ENCODE measurements at places on chromosomes 6 and 20.
A peak's percentile ranks its signal among the peaks of the same experiment; 100 is the strongest.

- DNase-seq, result no peak
These were observed 36.3 kb downstream of the DYNLT1 start for GRCh38 chr6:158608221-158608620.

DNA sequence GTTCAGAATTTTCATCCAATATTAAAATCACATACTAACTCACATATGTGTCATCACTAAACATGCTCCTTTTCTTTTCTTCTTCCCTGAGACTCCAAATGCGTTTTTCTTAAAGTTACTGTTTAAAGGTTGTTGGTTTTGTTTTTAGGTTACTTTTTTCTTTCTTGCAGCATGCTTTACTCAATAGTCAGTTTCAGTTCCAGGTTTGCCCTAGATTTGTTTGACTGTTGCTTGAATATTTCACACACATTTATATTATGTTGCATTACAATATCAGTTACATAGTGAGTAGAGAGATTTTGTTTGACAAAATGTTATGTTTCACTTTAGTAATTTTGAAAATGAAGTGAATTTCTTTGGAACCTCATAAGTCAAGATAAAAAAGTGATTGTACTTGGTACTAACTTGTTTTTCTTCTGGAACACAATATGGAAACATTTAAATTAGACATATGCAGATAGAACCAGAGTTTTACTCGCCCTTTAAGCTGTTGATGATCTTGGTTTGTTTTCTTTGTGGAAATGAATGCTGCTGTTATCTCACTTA is 27.3 kb downstream of the FNDC1 start:
- DNase-seq, result no peak

DNA sequence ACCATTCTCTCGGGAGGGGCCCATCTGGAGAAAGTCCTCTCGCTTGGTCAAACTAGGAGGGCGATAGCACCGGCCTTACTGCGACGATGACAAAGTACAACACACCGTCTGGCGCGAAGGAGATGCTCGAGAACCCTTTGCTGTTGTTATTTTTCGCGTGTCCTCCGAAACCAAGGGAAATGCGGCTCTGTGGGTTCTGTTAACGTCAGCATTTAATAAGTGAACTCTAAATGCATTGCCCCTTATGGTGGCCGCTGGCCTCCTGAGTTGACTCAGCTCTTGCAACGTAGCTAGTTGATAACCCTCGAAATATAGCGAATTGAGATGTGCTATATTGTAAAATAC is 577 bp upstream of the SCAND1 start:
- no peak for DNase-seq

GRCh38 chr20:62161347-62161746 is 17.8 kb downstream of the SS18L1 start:
- DNase-seq, result no peak

DNA sequence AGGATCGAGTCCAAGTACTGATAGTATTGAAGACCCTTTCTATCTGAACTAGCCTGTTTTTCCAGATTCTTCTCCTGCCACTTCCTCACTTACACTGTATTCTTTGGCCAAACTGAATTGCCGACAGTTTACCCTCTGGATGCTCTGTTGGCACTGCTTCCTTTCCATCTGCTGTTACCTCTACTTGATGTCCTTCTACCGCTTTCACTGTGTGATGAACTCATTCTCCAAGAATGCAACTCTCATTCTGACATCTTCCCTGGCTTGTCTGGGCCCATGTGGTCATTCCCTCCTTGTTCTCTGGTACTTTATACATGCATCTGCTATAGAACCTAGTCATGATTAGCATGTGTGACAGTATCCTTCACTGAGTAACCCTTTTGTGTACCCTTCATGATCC is 16.3 kb downstream of the RPRD1B start:
- no peak for DNase-seq

- DNase-seq, result no peak
These were observed 19.0 kb upstream of the DCDC2 start for GRCh38 chr6:24376871-24377270.

DNA sequence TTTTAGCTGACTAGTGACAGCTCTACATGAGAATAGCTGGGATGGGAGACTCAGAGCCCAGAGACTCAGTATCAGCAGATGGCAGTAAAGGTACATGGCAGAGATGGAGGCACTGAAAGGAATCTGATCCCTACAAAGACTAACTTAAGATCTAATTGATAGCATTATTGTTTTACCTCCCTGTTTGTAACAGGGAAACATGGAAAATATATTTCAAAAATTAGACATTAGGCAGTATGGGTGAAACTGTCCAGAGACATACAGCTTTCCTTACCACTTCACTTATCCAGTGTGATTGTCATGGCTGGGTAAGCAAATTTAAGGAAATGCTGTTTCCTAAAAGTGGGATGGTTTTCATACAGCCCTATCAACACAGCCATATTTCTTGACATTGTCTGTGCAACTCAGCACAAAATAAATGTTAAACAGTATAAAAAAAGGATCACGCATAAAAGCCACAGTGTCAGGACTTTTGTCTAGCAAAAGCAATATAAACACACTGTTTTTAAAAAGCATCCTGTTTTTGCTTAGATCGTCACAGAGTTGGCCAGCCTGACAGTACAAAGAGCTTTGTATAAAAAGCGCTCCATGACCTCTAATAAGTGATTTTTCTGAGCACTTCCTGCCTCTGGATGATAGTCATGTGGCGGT is 376.9 kb downstream of the PHF3 start:
- peak; percentile 47 for DNase-seq

GRCh38 chr6:12605888-12606345 is 110.7 kb upstream of the PHACTR1 start:
- DNase-seq, result no peak

DNA sequence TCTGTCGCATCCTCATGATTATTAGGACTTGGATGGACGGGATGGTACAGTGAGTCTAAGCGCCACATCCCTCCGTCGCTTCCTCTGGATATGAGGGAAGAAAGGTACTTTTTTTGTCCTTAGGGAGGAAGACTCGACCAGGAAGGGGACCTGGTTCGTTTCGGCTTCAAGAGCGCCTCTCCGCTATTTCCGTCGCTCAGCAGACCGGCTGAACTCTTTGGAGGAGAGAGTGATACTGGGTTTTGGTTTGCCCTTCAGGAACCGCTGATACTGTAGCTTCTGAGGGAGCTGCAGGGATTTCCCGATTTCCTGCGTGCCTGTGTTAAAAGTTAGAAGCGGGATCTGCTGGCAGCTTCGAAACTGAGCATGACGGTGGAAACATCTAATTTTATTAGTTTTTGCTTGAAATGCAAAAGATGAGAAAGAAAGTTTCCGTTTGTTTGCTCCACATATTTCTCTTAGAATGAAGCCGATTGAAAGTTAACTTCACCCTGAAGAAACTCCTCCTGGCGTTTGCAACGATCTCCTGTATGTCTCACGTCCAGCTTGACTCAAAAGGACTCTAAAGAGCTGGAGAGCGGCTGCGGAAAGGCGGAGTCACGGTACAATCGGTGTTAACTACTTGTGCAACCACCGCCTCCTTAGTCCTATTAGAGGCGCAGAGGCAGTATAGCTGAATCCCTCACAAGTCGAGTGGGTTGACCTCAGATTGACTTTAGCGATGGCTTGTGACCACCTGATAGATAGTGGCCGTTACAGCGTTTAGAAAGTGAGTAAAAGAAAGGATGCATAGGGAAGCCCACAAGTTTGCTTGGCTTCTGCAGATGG is 129.4 kb downstream of the TRIM27 start:
- no peak for DNase-seq

DNA sequence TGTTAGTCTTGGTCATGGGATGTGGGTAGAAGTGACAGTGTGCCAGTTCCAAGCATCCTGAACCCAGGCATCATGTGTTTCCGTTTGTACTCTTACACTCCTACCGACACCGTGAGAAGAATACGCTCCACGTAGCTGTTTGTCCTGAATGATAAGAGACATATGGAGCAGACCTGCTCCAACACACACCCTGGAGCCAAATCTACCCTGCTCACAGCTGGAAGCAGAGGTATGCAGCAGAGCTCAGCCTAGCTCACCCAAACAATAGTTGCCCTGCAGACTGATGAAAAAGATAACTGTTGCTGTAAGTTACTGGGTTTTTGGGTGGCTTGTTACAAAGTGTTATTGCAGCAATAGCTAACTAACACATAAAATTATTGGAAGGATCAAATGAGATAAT is 14.3 kb upstream of the PDSS2 start:
- no peak for DNase-seq

- DNase-seq, result no peak
These were observed 3.5 kb downstream of the CST9 start for GRCh38 chr20:23602241-23602640.

GRCh38 chr6:80477591-80477990 is 371.1 kb downstream of the BCKDHB start:
- DNase-seq, result no peak

DNA sequence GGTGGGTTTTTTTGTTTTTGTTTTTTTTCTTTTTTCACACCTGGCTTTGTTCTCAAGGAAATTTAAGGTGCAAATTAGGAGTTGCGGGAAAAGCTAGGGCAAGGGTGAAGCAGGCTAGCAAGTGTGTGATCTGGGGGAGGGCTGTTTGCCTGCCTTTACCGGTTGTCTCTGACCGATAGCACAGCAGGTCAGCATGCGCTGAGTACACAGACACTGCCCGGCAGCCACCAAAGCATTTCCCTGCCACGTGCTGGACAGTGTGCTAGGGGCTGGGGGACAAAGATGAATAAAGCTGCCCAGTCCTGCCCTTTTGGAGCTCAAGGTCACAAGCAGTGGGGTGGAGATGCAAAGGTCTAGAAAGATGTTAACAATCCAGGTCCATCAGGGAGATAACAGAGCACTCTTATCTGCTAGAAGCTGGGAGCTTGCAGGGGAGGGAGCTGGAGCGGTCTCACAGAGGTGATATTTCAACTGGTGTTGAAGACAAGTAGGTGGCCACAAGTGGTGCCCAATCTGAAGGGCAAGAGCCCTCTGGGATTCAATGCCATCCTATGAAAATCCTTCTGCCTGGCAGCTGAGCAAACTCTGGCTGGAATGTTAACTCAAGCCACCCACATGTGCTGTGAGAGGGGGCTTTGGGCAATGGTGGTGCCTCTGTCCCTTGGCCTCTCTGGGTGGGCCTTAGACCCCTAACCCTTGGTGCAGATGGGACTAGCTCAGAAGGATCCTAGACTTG is 24.5 kb downstream of the TTBK1 start:
- DNase-seq, result peak; percentile 78

- no peak for DNase-seq
These were observed 127.9 kb downstream of the BACH2 start for GRCh38 chr6:90168693-90169131.

GRCh38 chr6:5278047-5278446 is 16.7 kb downstream of the FARS2 start:
- no peak for DNase-seq

GRCh38 chr6:37699887-37700619 is 2.4 kb upstream of the MDGA1 start:
- no peak for DNase-seq

DNA sequence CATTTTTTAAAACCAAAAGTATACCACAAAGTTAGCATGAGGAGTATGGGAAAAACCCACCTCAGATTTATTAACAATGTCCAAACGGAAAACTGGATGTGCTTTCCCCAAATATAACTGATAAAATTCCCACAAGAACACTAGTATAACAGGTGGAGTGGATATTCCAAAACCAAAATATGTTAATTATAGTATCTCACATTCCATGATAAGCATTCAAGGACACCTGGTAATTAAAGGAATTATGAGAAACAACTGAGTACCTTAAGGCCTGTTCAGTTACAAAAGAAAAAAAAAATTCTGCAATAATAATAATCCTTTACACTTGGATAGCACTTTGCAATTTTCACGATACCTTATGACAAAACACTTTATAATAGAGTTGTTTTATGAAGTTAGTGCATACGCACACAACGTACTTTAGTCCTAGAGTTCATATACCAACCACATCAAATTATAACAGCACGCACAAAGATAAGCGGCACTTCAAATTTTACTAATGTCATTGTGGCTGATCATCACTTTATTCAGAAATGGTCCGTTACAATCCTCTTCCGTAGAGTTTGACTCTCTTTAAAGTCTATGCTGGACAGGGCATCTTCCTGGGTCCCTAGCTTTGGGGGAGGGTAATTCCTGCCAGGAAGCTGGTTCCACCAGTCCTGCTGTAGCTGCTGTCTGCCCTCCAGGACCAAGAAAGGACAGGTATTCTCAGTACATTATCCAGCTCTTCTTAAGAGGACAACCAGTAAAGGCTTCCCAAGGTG is 1.7 kb downstream of the CDK19 start:
- DNase-seq, result peak; percentile 45

GRCh38 chr6:14841901-14842421 is 403.9 kb upstream of the JARID2 start:
- no peak for DNase-seq

DNA sequence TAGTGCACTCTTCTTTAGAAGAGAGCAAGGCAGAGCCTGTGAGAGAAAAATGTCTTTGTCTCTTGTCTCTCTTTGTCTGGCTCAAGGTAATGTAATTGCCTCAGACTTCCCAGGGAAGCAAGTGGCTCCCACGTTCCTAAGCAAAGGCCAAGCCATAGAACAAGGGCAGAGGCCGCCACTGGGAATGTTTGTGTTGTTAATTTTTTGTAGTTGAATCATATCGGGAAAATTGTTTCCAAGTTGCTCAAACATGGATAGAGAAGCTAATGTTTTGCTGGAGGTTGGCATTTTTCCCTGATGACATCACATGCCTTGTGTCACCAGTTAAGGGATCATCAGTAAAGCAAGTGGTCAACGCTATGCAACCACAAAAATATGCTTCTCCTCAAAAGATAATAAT is 211.5 kb upstream of the FOXA2 start:
- no peak for DNase-seq

DNA sequence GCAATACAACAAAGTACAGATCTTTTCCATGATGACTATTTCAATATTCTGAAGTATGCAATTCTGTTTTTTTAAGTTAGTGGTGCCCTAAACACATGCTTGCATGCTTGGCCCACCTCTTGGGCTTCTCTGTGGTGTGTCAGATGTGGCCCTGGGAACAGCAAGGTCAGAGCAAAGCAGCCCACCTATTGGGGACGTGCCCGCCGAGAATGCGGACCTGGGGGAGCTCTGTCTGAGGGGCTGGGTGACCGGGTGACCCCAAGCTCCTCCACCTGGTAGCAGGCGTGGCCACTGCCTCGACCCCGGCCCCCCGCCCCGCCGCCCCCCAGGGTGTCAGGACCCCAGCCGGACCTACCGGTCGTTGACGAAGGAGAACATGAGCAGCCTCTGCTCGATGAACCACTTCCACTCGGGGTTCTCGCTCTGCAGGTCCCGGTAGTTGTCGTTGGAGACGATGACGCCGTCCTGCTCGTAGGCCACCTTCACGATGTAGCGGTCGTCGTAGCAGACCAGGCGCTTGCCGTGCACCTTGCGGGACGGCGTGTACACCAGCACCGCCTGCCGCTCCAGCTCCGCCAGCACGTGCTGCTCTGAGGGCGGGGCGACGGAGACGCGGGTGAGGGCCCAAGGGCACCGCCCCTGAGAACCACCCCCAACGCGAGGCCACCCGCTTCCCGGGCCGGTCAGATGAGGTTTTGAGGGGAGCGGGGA is 28.3 kb downstream of the ZC3H12D start:
- DNase-seq, result no peak

DNA sequence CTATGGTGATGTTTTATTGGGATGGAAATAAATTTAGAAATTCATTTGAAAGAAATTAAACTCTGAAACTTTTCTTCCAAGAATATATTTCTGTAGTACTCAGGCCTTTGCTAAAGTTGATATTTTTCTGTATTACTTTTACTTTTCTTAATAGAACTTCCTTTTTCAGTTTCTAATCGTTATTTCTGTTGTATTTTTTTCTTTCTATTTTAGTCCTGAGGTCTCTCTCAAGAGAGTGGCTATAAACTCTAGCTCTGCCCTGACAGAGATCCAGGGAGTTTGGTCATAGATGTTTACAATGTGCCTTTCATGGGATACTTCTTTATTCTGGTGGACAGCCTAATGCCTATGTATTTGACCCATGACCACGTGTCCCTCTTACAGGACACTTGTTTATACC is 51.0 kb downstream of the OR2B6 start:
- DNase-seq, result no peak
